ENCODE measurements at places on chromosomes 4 and X. TPM values are rescaled to one million over a fixed set of nuclear protein-coding genes. Genes with fewer than 3 reads are reported as not detected.

ARSJ gene
- 16.6 TPM for polyA plus RNA-seq

DNA sequence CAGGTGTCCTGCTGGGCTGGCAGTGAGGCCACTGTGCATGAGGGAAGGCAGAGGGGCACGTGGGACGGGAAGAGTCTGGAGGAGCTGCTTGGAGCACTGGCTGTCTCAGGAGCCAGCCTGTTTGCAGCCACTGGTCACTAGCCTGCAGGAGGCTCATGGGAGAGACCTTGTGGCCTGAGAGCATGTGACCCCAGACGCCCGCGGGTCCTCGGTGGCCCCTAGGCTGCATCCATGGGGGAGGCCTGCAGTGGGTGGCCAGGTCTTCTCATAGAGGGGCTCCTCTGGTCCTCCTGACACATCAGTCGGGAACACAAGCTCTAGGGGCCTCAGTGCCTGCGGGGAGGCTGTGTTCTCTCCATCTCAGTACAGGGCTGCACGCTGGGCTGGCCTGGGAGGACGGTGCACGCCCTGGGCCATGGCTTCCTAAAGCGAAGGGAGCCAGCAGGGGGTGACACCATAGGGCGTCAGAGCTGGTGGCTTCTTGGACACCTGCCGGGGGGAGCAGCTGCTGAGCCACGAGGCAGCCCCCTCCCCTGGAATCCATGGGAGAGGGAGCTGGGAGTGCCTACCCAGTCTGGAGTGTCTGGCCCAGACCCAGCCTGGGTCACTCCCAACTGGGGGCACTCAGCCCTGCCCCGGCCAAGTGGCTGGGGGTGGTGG is 12.3 kb downstream of the NAT8L start:
- DNase-seq: no peak

DNA sequence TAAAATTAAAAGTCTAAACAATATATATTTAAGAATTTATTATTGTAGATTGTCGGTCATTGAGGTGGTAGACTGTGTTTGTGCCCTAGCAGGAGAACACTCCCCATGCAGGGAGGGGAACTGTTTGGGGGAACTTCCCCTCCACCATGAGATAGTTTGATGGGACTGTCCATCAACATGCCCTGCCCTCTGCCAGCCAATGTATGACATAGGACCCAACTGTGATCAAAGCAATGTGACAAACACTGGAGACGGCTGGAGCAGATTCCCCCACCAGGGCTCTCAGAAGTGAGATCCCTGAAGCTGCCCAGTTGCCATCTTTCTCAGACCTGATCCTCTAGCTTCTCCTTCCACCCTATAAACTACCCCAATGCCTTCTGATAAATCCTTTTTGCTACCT is 44.9 kb downstream of the SH3KBP1 start:
- no peak for DNase-seq

- DNase-seq: no peak
Measured at GRCh38 chrX:24465532-24465865, 413 bp downstream of the PDK3 start.

DNA sequence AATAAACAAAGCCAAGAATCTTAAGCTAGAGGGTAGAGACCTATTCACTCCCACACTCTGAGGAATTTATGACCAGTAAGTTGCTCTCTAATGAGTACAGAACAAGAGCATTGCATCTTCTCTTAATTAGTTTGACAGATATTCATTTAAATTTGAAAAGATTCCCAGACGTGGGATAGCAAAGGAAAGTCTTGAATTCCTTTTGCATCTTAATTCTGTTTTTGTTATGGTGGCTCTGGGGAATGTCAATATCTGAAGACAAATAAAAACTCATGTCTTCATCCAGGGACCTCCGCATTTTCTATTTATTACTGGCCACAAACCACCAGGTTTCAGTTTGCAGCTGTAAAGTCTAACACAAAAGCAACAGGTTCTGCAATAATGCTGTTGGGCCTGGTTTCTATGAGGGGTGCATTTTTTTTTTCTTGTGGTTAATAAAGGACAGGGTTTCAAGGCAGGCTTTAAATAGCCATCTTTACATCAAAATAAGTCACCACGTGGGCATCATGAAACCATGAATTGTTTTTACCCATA is 172.3 kb downstream of the SHROOM3 start:
- no peak for DNase-seq

DNA sequence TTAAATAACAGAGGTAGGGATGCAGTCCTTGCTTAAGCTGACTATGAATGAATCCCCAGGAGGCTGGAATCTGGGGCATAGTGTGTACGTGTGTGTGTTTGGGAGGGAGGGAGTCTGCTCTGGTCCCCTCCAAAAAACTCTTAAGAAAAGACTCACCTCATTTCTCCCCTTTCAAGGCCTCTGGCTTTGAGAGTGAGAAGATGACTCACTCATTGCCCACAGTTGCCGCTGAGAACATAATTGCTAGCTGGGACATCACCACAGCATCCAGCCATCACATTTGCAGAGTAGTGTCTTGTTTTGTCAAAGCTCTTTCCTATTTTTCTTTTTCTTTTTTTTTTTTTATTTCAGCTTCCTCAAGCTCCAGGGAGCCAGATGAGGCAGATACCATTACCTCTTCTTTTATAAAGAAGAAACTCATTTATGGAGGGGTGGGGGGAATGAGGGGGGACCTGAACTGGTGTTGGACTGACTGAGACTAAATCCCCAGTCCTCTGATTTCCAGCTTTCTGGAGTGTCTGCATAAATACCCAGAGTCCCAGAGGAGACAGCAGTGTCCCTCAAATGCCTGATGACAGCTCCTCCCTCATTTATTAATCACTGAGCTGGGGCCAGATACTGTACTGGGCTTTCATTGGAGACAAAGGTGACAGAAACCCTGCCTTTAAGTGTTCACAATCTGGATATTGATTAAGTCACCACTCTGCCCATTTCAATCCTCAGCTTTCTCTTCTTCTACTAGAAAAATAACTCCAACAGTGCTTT is 61.9 kb upstream of the LAS1L start:
- no peak for DNase-seq
